BE2C (cell line): ENCODE measurements at places on chromosomes 3 and 15.

DNA sequence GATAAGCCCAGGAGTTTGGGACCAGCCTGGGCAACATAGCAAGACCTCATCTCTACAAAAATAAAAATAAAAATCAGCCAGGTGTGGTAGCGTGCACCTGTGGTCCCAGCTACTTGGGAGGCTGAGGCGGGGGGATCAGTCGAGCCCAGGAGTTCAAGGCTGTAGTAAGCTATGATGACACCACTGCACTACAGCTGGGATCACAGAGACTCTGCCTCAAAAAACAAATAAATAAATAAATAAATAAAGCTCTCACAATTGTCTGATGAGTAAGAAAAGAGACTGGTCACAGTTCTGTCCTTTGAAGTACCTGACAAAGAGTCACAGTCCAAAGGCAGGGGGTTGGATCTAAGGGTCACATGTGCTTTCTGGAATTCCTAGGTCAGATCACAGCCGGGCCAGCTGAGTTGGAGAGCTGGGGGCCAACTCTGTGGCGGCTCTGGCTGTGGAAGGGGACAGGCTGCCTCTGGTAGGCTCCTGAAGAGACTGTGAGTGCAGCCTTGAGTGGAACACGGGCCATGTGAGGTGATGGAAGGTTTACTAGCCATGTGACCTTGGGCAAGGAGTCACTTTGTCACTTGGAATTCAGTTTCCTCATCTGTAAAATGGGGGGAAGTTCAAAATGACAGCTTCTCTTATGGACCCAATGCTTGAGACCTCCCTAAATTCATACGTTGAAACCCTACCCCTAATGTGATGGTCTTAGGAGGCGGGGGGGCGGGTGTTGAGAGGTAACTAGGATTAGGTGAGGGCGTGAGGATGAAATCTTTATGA, 47.2 kb downstream of the WHAMM start:
- DNase-seq = no peak

DNA sequence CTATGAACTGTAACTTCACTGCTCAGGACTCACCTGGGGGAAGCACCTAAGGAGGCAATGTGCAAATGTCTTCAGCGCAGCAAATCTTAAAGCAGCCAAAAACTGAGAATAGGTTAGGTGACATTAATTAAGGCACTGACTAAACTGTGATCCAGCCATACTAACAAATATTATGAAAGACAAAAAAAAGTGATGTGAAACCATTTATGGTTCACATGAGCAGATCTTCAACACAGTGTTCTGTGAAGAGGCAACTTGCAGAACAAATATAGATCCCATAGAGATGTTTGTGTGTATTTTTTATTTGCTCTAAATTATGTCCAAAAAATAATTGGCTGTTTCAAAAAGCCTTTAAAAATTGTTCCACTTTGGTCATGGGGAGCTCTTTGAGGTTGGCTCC, 24.1 kb upstream of the MITF start:
- no peak for DNase-seq

- DNase-seq = no peak
Observed at GRCh38 chr3:22704166-22704565, 499.0 kb upstream of the UBE2E2 start.

GRCh38 chr3:49641921-49642707, 32.0 kb upstream of the APEH start:
- no peak for DNase-seq

GRCh38 chr15:43930556-43930955, 103.8 kb downstream of the WDR76 start:
- no peak for DNase-seq

- DNase-seq = no peak
Observed at GRCh38 chr15:87575896-87576473, 680.6 kb downstream of the NTRK3 start.

DNA sequence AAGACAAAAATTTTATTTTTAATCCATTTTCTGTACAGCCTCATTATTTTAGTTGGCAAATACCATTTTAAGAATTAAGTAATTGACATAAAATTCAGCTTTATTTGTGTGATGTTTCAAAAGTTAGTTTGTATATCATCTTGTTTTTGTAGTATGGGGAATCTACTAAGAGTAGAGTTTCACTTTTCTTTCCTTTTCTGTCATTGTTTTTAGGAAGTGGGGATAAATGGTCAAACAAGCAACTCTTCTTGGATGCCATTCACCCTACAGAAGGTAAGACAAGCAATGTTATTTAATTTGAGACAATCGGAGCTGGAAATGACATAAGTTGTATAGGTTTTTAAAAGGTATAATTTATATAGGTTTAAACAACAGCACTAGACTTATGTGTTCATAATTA, 268.3 kb downstream of the BBX start:
- DNase-seq = no peak

GRCh38 chr15:85693277-85693676, 101.4 kb downstream of the KLHL25 start:
- no peak for DNase-seq

GRCh38 chr15:93482731-93483130, 393.7 kb upstream of the RGMA start:
- DNase-seq = no peak

DNA sequence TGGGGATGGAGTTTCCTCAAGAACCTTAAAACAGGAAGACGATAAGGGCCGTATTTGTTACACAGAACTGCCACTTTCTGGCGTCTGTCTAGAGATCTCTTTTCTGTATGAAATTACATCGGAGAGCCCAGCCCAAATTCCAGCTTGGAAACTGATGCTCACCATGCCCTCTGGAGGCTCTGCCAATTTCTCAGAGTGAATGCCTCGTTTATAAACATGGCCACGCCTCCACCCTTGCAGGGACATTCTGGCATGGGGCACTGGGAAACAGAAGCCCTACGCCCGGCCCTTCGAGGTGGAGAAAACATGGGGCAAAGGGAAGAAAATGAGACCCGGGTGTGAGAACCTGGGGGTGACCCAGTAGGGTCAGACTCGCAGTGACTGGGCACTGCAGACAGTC, 53.4 kb upstream of the SEC13 start:
- DNase-seq = no peak

GRCh38 chr15:72491768-72492167, 17.6 kb downstream of the ARIH1 start:
- no peak for DNase-seq

GRCh38 chr15:90189781-90190467, 11.2 kb upstream of the SEMA4B start:
- no peak for DNase-seq

DNA sequence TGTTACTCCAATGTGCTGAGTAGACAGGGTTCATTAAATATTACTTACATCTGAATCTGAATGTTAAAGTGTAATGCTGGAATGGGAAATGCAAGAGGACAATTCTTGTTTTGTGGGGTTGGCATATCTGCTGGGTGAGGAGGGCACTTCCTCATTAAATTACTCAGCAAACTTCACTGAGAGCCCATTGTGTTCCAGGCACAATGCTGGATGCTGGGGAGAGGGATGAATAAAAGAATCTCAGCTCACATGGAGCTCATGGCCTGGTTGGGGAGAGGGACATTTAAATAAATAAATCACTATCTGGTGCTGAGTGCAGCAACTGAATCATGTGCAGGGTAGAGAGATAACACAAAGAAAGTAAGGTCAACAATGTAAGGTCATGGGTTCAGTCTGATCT, 199.2 kb upstream of the CFAP20DC start:
- DNase-seq = no peak

GRCh38 chr15:27623560-27624305, 475.4 kb downstream of the OCA2 start:
- DNase-seq = no peak

DNA sequence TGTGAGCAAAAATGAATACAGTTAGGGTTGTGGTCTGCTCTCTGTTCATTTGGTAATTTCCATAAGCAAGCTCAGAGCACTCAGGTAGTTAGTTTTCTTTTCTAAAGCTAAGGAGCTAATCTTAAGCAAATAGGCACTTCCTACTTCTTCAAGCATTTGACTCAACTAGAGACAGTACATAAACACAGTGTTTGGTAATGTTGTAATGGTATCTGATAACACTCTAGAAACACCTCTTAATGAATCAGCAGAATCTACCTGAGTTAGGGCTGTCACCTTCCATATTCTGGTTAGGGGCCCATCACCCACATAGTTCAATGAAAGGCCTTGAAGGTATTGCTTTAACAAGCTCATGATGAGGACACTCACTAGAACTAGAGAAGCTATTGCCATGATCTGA, 83.1 kb downstream of the PLCH1 start:
- no peak for DNase-seq

DNA sequence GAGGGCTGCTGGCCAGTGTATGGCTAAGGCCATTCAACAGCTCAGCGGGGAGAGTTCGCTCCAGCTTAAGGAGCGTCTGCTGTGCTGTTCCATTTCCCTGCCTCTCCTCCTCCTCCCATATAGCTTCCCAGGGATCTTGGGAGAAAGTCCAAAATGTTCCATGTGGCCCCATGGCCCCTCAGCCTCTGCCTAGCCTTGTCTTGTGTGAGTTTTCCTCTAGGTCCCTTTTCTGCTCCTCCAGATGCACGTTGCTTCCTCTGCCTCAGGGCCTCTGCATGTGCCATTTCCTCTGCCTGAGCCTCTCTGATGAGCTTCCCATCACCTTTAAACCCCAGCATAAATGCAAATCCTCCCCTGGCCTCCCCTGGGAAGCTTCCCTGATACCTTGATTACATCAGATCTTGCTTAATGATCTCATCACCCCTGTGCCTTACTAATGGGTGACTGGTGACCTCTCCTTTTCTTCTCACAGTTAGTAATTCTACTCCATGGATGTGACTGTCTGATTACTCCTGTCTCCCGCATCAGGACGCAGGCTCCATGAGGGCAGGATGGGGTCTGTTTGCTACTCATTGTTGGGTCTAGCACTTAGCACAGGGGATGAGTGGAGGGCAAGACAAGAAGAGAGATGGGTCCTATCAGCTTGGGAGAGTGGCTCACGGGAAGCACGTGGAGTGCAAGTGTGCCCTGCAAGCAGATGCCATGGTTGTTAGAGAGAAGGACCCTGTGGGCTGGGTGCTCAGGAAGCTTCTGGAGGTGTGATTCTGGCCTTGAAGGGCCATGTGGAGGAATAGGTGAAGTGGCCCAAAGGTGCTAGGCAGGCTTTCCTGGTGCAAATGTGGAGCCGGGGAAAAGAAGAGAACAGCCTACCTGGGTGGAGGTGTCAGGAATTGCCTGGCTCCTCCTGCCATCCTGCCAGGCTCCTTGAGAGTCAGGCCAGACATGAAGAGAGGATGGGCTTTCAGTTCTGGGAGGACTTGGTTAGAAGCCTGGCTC, 23.8 kb downstream of the ITGA11 start:
- DNase-seq = no peak

DNA sequence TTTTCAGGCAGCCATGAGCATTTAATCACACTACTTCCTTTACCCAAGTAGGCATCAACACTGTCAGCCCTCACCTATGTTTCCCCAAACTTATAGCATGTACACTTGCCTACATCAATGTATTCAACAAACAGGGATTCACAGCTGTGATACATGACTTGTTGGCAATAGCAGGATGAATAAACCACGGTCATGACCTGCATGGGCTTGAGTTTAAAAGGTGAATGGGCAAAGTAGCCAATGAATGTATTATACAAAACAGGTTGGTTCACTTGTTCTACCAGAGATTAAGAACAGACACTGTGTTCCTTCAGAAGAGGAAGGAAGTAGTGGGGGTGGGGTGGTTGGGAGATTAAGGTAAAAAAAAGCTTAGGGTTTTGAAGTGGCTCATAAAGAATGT, 861.9 kb upstream of the SEMA6D start:
- DNase-seq = no peak

GRCh38 chr3:66276705-66277274, 56.0 kb downstream of the SLC25A26 start:
- DNase-seq = peak; percentile 63

GRCh38 chr3:114624571-114625181, 330.8 kb downstream of the TIGIT start:
- peak; percentile 91 for DNase-seq

DNA sequence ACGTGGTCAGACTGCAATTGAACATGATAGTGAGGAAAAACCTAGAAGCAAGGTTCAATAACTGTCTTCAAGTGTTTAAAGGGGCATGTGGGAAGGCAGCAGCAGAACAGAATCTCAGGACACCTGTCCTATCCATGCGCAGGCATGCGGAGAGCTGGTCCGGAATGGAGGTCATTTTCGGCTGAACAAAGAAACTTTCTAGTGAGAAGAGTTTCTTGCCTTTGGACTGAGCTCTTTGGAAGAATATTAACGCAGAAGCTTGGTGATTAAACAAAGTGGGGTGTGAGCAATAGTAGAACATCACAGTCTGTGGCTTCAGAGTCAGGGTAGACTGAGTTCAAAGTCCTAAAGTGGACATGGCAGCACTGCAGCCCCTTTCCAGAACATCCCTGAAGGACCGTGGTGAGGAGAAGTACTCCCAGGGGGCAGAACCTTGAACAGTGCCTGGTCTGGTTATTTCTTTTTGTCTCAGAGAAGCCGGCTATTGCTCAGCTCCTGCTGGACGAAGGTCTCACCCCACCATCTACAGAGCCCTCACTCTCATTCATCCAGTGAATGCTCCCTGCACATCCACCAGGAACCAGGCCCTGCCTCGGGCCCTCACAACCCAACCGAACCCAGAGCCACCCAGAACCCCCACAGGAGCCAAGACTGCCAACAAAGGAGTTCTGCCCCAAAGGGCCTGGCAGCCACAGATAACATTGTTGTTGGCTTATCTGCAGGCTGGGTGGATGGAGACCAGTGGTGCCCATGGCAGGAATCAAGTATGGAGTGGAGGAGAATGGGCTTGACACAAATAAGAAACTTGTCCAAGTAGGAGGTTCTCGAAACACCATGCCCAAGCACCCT, 2.8 kb upstream of the SSUH2 start:
- no peak for DNase-seq

GRCh38 chr3:195773956-195774537, 37.7 kb downstream of the MUC4 start:
- no peak for DNase-seq

DNA sequence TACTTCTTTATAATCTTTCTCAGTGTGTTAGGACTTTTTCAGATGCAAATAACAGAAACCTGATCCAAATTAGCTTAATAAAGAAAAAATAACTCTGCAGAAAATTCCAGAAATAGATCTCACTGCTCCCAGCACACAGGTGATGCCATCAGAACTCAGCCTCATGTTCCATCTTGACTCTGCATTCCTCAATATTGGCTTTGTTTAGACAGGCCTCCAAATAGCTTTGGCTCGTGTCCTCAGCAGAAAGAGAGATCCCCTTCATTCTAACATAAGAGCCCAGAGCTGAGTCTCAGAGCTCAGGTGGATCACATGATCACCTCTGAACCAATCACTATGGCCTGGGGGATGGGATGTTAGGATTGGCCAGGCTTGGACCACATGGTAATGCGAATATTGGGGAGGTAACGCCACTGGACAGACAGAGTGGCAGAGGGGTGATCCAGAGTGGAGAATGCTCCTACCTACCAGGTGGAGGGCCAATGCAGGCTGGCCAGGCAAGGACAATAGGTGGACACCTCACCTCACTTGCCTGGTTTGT, 46.6 kb upstream of the TBC1D21 start:
- no peak for DNase-seq
